ENCODE measurements at places on chromosomes 5 and 9.

- no peak for DNase-seq
These were observed 50.5 kb downstream of the CXXC5 start for GRCh38 chr5:139698490-139699146.

DNA sequence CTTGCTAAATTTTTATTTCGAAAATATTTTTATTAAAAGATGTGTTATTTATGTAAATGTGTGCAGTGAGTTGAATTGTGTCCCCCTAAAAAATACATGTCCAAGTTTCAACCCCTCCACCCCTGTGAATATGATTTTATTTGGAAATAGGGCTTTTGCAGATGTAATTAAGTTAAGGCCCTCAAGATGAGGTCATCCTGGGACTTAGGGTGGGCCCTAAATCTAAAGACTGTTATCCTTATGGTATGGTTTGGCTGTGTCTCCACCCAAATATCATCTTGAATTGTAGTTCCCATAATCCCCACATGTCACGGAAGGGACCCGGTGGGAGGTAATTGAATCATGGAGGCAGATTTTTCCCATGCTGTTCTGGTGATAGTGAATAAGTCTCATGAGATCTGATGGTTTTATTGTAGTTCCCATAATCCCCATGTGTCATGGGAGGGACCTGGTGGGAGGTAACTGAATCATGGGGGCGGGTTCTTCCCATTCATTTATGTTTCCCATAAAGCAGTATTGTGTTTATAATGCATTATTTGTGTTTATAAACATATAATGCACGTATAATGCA lies 1.5 kb upstream of the TMED7 start:
- no peak for DNase-seq

DNA sequence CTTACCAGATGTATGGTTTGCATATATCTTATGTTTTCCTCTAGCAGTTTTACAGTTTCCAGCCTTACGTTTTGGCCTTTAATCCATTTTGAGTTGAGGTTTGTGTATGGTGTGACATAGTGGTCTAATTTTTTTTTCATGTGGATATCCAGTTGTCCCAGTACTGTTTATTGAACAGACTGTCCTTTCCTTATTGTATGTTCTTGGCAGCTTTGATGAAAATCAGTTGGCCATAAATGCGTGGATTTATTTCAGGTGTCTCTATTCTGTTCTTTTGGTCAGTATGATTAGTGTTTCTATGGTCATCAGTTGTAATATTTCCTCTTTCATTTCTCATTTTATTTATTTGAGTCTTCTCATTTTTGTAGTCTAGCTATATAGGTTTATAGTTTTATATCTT lies 42.4 kb downstream of the SRFBP1 start:
- DNase-seq, result no peak

DNA sequence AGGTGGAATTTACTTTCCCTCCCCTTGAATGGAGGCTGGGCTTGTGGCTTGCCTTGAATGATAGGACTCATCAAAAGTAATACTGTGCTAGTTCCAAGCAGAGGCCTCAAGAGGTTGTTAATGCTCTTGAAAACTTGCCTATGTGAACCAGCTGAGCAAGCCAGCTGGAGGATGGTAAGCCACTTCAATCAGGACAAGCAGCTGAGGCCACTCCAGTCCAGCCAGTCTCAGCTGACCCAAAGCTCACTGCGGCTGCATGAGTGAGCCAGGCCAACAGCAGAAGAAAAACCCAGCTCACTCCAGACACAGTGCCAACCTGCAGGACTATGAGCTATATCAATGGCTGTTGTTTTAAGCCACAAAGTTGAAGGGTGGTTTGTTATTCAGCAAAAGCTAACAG lies 182.8 kb downstream of the MCTP1 start:
- no peak for DNase-seq

GRCh38 chr5:128559300-128560297 lies 21.6 kb upstream of the FBN2 start:
- no peak for DNase-seq

- DNase-seq, result no peak
These were observed 2.5 kb upstream of the RNF14 start for GRCh38 chr5:141966275-141966962.

DNA sequence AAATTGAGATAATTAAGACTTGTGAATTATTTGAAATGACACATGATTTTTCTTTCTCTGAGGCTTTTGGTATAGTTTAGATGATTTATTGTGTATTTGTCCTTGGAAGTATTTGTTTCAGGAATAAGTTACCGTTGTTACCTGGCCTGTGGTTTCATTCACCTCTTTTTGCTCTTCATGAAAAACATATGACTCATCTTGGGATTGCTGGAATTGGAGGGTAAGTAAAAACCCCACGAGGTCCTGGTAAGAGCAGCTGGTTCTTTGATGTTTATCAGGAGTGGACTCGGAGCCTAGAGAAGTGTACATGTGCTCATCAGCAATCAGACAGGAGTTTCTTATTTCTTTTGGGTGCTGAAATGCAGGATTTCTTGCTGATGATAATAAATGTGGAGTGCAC lies 275.3 kb downstream of the PSAT1 start:
- DNase-seq, result no peak

- DNase-seq, result peak; percentile 87
These were observed 145.5 kb upstream of the MAP3K1 start for GRCh38 chr5:56669534-56670483.

- DNase-seq, result no peak
These were observed 107.5 kb downstream of the NDFIP1 start for GRCh38 chr5:142215915-142216681.

- DNase-seq, result no peak
These were observed 13.6 kb upstream of the PHF19 start for GRCh38 chr9:120890320-120891244.

DNA sequence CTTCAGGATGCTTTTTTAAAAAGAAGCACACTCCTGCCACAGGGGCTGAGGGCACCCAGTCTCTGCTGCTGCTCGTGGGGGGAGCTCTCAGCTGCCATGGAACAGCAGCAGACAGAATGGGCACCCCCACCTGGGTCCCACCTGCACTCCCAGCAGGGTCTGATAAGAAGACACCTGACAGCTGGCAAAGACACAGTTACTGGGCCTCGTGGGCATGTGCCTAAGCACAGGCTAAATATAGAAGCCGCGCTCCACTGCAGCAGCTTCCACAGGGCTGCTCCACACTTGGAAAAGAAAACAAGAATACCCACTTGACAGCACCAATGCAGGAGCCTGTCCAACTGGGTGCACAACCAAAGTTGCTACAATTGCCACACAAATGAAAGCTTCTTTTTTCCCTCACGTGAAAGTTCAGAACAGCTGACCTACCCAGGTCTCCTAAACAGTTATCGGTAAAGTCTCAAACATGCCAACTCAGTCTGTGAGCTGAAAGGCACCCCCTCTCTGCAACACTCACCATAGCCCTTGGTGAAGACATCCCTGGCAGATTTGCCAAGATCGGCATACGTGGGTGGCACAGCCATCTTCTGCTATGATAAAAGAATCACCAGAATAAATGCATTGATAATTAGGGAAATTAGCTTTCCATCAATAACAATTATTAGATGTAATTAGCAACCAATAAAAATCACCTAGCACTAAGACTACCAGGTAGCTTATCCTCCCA lies 12.2 kb downstream of the VDAC1 start:
- peak; percentile 81 for DNase-seq

DNA sequence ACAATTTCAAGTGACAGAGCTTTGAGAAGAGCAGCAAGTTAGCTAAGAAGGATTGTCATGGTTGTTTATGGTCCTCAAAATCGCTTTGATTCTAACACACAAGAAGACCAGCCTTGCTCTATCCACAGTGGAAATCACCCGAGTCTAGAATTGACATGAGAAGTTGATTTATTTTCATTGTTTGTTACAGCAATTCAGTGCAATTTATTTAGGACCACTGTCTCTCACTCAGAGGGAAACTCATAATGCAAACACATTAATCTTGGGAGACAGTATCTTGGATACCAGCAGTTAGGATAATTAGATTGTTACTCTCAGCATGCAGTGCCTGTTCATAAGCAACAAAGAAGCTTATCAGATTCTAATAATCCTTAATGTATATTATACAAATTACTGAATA lies 498.9 kb downstream of the NTRK2 start:
- no peak for DNase-seq

DNA sequence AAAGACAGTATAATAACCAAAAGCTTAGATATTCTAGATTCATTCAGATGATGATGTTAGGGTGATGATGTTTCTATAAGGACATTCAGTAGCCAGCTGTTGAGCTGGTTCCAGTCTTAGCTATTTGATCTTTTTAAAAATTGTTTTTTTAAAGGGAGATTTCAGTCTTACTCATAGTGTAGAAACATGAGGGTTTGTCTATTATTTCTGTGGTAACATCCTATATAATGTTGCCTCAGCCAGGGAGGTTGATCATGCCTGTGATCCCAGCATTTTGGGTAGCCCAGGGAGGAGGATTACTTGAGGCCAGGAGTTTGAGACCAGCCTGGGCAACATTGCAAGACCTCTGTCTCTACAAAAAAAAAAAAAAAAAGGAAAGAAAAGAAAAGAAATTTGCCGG lies 167.8 kb downstream of the DOCK2 start:
- no peak for DNase-seq

GRCh38 chr5:43007246-43007910 lies 32.7 kb downstream of the ANXA2R start:
- peak; percentile 93 for DNase-seq

DNA sequence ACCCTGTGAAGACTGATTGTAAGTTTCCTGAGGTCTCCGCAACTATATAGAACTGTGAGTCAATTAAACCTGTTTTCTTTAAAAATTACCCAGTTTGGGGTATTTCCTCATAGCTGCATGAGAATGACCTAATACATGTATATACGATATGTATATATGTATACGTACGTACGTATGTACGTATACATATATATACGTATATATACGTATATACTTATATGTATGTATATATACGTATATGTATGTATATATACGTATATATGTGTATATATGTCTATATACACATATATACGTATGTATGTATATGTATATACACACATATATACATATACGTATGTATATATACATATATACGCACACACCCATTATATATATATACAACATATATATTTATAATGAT lies 1153.0 kb upstream of the CDH18 start:
- DNase-seq, result no peak

DNA sequence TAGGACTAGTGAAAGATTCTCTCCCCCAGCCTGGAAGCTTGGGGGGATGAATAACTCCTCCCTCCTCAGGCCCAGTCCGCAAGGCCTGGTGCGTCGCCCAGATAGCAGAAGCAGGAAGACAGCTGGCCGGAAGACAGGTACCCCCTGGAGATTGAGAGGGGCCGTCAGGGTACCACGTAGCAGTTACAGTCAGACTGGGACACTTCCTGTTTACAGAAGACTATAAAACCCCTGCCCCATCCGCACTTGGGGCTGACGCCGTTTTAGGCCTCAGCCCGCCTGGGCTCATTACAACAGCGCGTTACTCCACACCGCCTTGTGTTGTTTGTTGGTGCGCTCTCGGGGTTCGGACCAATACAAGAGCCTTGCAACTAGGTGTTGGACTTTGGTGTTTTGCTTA lies 15.4 kb downstream of the SEMA6A start:
- no peak for DNase-seq

- no peak for DNase-seq
These were observed 591.6 kb downstream of the CAAP1 start for GRCh38 chr9:26301046-26301445.

DNA sequence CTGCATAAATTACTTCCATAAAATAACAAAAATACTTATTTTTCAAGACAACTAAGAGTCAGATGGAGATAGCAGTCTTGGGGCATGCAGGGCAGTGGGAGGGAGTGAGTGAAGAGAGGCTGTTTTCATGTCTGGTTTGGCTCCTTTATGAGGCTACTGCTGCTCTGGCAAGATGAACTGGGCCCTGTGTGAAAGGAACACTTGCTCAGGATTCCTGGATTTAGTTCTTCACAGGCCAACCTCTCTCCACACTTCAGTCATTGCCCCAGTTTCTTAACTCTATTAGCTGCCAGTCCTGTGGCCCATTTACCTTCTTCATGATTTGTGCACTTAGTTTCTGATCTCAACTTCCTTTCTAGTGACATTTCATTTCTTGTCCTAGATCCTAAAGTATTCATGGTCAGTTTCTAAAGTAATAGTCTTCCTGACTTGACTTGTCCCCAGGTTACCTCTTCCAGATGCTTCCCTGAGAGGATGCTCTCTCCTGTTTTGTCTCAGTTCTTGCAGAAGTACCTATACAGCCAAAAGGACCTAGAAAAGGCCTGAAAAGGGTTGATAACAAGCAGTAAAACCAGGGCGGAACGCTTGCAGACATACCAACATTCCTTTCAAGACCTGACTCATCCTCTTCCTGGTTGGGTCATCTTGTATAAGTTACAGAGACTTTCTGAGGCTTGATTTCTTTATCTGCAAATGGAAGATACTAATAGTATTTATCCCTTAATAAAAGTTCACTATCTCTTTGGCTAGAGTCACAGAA lies 77.0 kb upstream of the ZFAND5 start:
- DNase-seq, result no peak

DNA sequence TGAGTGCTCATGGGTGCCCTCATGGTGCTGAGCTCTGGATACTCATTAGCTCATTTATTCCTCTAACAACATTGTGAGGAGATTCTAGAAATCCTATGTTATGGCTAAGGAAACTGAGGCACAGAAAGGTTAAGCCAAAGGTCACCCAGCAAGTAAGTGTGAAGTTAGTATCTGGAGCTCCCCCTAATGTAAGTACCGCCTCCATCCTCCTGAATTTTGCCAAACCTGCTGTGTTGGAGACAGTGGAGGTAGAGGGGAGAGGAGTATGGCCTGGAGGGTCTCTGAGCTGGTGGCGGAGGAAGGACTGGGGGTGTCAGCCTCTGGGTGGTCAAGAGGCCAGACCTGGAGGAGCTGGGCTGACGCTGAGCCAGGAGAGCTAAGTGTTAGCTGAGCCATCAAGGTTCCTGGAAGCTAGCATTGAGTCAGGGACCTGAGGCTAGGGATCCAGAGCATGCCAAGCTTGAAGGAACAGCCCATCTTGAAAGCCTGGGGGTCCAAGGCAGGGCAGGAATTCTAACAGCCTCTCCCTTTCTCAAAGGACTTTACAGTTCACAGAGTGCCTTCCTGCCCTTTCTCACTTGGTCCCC lies 114.8 kb downstream of the RGS3 start:
- no peak for DNase-seq
